Effector memory CD4-positive, alpha-beta T cell (primary cell): ENCODE measurements at places on chromosomes 3 and 15.

GRCh38 chr3:101868534-101869464 lies 19.5 kb downstream of the NFKBIZ start:
- DNase-seq = no peak
- H3K36me3 ChIP-seq = no peaks in the 10 kb centered on the region
- no peak overlapping the region for H3K4me3 ChIP-seq
- H3K27me3 ChIP-seq = no peaks in the 10 kb centered on the region

- H3K4me1 ChIP-seq = peaks cover 6% of the 10 kb centered on the region
- no peak overlapping the region for H3K4me3 ChIP-seq
- no peaks in the 10 kb centered on the region for H3K36me3 ChIP-seq
- no peak overlapping the region for H3K27ac ChIP-seq
- peaks cover 5% of the 10 kb centered on the region for H3K27me3 ChIP-seq
These were observed 3.9 kb downstream of the TMIE start for GRCh38 chr3:46705022-46705530.

GRCh38 chr3:126857928-126858327 lies 125.0 kb upstream of the PLXNA1 start:
- H3K27me3 ChIP-seq = no peaks in the 10 kb centered on the region
- no peak overlapping the region for H3K4me3 ChIP-seq
- H3K36me3 ChIP-seq = no peaks in the 10 kb centered on the region
- H3K27ac ChIP-seq = no peak overlapping the region

GRCh38 chr3:32455609-32456428 lies 46.8 kb downstream of the CMTM6 start:
- peaks cover 12% of the 10 kb centered on the region for H3K36me3 ChIP-seq
- H3K4me1 ChIP-seq = peaks cover 59% of the 10 kb centered on the region
- peak overlapping the region; percentile 96 for H3K27ac ChIP-seq
- no peak for DNase-seq
- H3K27me3 ChIP-seq = no peaks in the 10 kb centered on the region

DNA sequence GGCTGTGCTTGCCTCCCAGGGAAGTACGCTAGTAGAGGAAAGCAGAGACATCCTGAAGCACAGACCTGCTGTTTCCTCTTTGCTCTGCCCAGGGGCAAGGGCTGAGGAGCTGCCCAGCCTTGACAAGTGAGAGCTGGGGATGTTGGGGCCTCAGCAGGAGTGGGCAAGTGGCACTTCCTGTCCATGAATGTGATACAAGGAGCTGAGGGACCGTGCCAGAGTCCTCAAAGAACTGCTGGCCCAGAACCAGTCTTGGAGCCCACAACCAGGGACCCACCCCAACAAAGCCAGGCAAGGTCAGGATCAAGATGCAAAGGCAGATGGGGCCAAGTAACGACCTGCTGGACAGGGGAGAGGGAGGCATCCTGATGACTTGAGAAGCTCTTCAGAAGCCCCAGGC lies 70.3 kb downstream of the TRIM42 start:
- no peaks in the 10 kb centered on the region for H3K4me1 ChIP-seq
- no peak for DNase-seq
- H3K27me3 ChIP-seq = no peaks in the 10 kb centered on the region
- no peak overlapping the region for H3K4me3 ChIP-seq
- no peaks in the 10 kb centered on the region for H3K36me3 ChIP-seq

DNA sequence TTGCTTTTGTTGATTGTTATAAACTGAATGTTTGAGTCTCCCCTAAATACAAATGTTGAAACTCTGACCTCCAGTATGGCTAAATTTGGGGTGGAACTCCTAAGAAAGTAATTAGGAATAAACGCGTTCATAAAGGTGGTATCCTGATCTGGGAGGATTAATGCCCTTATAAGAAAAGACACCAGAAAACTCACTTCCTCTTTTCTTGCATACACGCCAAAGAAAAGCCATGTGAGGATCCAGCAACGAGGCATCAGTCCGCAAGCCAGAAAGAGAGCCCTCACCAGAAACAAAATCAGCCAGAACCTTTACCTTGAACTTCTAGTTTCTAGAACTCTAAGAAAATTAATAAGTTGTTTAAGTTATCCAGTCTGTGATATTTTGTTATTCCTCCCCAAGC lies 37.4 kb upstream of the AZI2 start:
- H3K4me1 ChIP-seq = no peaks in the 10 kb centered on the region
- DNase-seq = no peak
- no peak overlapping the region for H3K27ac ChIP-seq
- H3K4me3 ChIP-seq = no peak overlapping the region
- no peaks in the 10 kb centered on the region for H3K27me3 ChIP-seq

DNA sequence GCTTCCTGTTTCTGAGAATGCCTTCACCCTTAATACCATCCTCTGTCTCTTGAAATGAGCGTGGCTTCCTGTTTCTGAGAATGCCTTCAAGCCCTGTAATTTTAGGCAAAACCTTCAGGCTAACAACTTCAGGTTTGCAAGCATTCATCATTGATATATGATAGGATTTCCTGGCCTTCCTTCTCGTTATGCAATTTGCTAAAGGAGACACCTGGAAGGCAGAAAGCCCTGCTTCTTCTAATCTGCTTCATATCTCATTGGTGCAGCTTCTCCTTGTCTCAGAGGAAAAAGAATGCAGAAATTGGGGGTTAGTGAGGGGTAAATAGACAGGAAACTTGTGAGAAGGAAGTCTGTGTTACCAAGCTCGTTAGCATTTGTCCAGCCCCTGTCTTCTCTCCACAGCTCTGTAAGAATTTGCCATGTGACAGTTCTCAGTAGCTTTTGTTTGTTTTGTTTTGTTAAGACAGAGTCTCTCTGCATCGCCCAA lies 7.3 kb downstream of the ARL6IP5 start:
- DNase-seq = no peak
- peak overlapping the region; percentile 73 for H3K27ac ChIP-seq
- peaks cover 7% of the 10 kb centered on the region for H3K36me3 ChIP-seq
- no peaks in the 10 kb centered on the region for H3K27me3 ChIP-seq
- H3K4me1 ChIP-seq = peaks cover 91% of the 10 kb centered on the region
- H3K4me3 ChIP-seq = peak overlapping the region; percentile 30

DNA sequence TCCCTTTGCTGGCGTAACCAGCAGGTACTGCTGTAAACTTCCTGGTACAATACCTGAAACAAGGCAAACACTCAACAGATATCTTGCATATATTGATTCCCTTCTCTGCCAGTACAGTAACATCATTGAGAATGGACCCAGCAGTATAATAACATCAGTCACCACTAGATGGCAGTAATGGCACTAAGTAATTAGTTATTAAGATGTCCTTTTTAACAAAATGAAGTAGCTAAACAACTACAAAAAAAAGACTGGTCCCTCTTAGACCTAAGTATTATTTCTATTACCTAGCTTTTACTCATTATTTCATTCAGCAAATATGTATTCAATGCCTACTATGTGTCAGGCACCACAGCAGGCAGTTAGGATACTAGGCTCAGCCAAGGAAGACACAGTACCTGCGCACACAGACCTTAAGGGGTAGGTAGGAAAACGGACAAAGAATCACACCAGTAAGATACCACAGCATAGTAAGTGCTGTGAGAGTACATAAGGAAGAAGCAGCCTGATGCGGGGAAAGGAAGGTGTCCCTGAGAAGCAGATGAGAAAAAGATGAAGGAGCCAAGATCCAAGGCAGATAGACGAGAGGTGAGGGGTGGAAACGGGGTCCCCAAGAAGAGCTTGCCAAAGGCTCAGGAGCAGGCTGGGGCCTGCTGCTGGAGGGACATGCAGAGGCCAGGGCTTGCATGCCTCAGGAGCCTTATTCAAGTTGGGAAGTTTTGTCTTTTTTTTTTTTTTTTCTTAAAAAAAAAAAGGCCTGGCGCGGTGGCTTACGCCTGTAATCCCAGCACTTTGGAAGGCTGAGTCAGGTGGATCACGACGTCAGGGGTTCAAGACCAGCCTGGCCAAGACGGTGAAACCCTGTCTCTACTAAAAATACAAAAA lies 102.7 kb upstream of the CHD2 start:
- H3K27me3 ChIP-seq = no peaks in the 10 kb centered on the region
- no peaks in the 10 kb centered on the region for H3K4me1 ChIP-seq
